Esophagus squamous epithelium (tissue), 5 donors: ENCODE measurements at places on chromosomes 16 and 17.

DNA sequence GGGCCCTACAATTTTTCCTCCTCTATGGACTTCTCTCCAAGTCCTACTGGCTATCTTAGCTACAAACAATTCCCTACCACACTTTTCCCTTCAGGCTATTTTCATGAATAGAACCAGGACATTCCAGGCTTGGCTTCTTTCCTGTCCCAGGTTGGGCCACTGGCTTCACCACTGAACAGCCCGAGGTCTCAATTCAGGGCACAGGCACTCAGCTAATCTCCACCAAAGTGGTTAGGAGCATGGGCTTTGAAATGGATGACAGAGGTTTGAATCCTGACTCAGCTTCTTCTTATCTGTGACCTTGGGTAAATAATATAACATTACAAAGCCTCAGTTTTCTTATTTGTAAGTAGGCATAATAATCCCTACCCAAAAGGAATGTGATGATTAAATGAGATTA is 50.9 kb upstream of the ZNF629 start:
- DNase-seq: no peak

GRCh38 chr16:75550211-75550662 is 5.8 kb downstream of the TMEM231 start:
- no peak for DNase-seq

DNA sequence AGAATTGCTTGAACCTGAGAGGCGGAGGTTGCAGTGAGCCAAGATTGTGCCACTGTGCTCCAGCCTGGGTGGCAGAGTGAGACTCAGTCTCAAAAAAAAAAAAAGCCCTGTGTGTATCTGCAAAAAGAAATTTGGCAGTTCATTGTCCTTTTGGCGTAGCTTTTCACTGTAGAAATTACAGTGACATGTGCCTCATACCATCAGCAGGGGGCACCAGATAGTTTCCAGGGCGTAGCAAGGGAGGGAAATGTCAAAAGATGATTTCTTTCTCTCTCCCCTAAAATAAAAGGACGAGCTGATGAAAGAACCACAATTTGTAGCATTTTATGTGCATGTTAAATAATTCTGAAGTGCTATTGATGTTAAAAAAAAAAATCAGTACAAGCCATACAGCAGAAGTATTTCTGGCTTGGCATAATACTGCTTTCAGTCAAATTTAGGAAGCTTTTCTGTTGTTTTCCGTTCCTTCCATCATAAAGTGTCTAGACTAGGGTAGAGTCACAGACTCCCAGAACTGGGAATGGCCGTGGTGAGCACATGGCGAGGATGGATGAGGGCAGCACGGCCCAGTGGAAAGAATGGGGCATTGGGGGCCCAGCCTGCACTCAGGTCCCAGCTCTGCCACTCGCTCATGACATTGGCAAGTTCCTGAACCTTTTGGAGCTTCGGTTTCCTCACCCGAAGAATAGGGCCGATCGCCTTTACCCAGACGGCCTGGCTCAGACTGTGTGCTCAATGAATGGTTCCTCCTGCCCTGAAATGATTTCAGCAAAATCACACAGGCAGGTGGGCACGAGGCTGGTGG is 59.8 kb upstream of the RPH3AL start:
- DNase-seq: no peak

DNA sequence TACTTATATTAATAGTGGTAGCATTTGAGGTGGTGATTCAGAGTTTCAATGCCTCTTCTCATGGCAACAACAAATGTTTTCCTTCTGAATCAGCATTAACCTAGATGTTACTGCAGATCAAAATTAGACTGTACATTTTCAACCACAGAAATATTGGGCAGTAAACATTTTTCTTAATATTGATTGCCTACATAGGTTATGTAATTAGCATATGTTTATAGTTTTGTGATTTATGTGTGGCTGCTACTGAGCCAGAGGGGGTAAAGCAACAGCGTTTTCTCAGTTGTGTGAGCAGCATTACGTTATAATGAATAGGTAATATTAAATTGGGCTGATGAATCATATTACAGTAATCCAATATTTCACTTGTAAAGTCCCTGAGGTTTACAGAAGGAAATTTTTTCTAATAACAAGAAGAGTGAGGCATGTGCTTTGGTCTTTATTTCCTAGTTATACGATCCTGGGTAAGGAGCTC is 18.8 kb upstream of the BMERB1 start:
- DNase-seq: no peak

DNA sequence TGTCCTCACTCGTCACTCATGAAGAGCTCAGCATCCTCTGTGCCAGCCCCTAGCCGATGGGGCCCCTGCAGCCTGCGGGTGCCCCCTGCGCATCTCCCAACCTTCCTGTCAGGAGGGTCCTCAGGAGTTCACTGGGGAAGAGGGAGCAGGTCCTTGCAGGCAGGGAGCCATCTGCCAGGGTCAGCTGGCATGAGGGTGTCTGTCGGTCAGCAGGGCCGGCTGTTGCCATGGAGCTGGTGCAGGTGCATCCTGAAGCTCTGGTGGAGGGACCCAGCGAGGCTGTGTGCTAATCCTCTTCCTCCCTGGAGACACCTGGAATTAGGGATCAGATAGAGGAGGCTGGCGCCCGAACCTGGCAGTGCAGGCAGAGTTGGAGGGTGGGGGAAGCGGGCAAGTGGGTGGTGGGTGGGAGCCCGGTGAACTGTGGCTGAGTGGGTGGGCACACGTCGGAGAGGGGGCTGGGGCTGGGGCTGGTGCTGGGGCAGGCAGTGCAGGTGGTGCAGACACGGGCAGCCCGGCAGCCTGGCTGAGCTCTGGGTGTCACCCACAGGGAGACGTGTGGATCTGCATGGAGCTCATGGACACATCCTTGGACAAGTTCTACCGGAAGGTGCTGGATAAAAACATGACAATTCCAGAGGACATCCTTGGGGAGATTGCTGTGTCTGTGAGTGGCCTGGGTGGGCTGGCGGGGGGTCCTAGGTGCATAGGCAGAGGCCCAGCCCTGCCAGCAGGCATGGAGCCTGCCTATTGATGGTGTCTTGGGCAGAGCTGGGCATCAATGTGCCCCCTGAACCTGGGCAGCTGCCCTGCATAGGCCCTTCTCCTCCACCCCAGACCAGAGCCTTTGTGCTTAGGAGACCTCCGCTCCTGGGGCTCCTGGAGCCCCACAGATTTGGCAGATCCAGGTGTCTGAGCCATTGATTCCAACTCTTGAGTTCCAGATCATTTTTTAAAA is 17.4 kb downstream of the MAP2K3 start:
- DNase-seq: no peak

DNA sequence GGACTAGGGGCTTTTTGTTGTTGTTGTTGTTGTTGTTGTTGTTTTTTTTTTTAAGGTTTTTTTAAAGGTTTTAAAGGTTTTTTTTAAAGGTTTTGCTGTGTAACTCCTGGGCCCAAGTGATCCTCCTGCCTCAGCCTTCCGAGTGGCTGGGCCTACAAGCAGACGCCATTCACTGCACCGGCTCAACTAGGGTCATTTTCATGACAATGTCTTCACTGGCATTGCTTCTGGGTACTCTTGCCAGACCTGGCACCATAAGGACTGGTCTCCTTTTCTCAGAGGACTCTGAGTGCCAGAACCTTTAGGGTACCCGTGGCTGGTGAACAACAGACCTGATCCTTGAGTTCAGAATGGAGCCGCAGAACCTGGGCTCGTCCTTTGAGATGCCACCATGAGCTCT is 20.4 kb downstream of the POLR3E start:
- no peak for DNase-seq

DNA sequence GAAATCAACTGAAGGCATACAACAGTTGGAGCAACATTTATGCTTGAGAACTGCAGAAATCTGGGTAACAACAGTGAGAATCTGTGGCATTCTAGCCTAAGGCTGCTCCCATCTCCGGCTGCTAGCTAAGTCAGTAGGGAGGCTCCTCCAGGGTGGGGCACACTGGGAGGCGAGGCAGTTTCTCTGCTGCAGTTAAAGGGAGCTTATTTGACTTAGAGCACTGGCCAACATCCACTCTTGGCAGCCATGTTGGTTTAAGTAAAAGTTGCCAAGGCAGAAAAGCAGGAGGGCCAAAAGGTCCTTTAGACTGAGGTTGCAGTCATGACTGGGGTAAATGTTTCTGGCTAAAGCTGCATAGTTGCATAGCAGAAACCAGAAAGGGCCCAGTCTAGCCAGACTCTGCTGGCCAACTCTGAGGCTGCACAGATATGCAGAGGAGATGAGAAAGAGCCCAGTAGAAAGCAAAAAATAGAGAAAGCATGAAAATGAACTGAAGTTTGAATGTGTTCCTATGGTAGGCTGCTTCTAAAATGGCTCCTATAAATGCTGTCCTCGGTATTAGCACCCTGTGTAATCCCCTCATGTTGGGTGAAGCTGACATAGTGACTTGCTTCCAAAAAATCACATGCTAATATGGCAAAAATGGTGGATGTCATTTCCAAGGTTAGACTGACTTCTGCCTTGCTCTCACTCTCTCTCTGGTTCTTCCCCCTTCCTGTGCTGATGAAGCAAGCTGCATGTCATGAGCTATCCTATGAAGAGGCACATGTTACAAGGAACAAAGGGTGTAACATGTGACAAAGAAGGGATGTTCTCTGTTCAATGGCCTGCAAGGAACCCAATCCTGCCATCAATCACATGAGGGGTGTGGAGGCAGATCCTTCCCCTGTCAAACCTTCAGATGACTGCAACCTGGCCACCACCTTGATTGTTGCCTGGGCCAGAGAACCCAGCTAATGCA is 3.7 kb upstream of the C16orf78 start:
- no peak for DNase-seq

DNA sequence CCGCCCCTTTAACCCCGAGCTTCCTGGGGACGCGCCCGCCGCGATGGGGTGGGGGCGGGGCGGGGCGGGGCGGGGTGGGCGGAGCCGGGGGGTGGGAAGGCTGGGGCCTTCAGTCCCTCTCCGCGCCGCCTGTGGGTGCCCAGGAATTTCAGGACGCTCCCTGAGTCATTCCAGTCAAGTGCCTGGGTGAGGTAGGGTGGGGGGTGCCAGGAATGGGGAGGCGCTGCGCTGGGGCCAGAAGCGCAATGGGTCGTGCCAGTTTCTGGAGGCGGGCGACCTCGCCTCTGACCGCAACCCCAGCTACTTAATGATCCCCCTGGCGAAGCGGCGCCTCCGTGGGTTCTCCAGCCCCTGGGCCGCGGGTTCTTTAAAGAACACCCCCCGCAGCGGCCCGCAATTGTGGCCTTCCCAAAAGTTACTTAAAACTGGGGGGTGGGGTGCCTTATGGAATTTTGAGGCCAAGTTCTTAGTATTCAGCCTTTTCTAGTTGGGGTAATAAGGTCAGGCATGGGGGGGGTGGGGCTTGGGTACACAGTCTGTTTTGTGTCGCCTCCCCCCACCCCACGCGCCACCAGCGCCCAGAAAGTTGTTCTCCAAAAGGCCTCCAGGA is 826 bp upstream of the GSE1 start:
- DNase-seq: no peak

- DNase-seq: no peak
Measured at GRCh38 chr17:82242698-82242976, 13.8 kb downstream of the SLC16A3 start.

GRCh38 chr17:75819116-75819515 is 25.1 kb downstream of the UNC13D start:
- DNase-seq: no peak

- no peak for DNase-seq
Measured at GRCh38 chr17:15958484-15958854, 13.5 kb downstream of the ADORA2B start.

DNA sequence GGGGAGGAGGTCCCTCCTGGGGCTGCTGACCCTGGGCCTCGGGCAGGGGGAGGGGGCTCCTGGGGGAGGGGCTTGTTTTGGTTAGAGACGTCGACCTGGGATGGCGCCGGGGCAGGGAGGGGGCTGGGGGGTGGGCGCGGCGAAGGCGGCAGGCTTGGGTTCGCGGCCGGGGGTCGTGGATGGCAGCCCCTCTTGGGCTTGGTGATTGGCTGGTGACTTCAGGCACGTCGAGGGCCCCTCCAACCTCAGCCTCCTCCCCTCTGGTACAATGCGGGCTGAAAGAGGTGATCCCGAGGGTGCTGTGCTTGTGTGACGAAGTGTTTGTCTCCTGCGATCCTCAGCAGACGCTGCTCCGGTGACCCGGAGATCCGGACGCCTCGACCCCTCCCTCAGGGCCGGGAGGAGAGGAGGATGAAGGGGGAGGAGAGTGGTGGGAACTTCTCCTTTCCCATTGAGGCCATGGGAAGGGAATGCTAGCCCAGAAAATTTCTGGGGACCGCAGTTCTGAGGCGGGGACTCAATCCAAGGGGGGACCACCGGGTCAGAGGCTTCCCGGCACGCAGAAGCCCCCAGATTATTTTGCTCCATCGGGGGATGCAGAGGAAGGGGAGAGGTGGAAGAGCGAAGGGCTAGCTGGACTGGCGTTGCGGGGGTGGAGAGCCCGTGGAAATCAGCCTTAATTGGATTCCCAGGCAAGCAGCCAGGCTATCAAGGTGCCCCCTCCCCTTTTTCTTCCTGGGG is 43.9 kb downstream of the RAI1 start:
- no peak for DNase-seq

GRCh38 chr16:66164581-66165247 is 201.8 kb upstream of the CDH5 start:
- DNase-seq: no peak
